ENCODE measurements at places on chromosomes 5 and 9.

GRCh38 chr9:112015149-112015548 lies 118.5 kb downstream of the UGCG start:
- no peak for DNase-seq

GRCh38 chr5:64838376-64838775 lies 69.6 kb downstream of the CWC27 start:
- no peak for DNase-seq

- DNase-seq = no peak
These were observed 16.5 kb upstream of the ISCA1 start for GRCh38 chr9:86298873-86299272.

DNA sequence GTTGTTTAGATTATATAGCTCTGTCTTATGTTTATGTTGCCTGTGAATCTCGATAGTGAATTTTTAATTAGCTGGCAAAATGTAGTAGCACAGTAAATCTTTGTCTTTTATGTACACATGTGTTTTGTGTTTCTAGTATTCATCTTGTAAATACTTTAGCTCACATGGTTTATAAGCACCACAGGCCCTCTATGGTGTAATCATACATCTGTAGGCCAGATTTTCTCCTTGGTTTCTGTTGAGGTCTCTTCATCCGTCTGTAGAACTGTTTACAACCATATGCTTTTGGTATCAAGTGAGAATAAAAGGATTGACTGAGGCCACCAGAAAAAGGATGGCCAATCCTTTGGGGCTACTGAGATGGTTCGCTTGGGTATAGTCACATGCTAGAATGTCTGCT lies 45.0 kb downstream of the PRR16 start:
- no peak for DNase-seq

- no peak for DNase-seq
These were observed 518.2 kb downstream of the PTPRD start for GRCh38 chr9:10094563-10094962.

GRCh38 chr9:30534455-30534854 lies 1850.0 kb upstream of the ACO1 start:
- no peak for DNase-seq

GRCh38 chr5:113213551-113214425 lies 221.0 kb downstream of the TSSK1B start:
- DNase-seq = no peak

DNA sequence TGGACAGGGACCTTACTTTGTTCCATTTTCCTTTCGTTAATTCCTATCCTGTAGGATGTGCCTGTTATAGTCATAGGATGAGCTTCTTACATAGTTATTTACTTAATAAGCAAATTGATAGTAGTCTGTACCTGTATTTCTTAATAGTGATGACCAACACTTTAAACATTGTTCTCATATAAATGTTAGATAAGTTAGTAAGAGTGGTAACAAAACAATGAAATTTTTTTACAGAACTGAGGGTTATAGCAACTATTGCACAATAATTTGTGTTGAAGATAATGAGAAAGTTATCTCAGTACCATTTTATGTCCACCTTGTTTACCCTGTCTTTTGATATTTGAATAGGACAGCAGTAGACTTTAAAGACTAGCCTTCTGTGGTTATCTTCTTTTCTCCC lies 162.9 kb upstream of the ELL2 start:
- no peak for DNase-seq

All from effector memory CD4-positive, alpha-beta T cell (primary cell).